Cardiac fibroblast (primary cell): ENCODE measurements at places on chromosomes 2 and 18.

- DNase-seq, result no peak
These were observed 1296.0 kb upstream of the ZEB2 start for GRCh38 chr2:145815933-145816332.

- DNase-seq, result peak; percentile 68
These were observed 2.5 kb downstream of the SP100 start for GRCh38 chr2:230418341-230419016.

DNA sequence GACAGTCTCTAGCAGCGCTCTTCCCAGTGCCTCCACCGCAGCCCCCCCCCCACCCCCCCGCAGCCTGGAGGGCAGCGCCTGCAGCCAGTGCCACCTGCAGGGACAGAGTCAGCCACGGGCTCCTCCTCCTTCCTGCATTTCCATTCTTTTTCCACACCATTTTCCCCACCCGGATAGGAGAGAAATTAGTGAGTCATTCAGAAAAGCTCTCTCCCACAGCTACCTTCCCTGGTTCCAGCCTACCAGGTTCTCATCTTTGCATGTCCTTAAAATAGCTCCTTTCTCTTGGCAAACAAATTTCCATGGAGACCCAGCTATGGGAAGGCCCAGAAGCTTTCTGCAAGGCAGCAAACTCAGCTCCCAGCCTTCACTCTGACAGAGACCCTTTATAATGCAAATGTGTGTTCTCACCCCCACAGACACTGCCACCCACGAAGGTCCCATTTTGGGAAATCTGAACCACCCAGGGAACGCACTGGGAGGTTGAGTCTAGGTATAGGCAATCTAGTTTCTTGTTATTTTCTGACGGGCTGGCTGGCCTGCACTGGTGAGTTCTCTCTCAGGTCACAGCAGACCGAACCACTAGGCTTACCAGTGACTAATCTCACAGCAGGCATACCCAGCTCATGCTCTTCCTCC lies 41.8 kb upstream of the ATG16L1 start:
- peak; percentile 51 for DNase-seq

DNA sequence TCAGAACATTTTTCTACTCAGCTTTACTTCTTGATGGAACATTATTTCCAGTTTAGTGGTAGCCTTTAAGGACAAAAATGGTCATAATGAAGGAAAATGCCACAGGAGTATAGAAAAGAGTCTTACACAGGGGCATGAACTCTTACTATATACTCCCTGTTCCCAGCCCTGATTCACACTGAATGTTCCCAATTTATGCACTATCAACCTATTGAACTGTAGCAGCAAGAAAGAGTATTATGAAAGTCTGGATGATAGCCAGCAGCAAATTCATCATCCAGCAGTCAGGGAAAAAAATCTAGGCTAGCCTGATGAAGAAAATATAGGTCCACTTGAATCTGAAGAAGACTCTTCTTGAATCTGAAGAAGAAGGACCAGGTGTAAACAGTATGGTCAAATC lies 1170.3 kb upstream of the CHAC2 start:
- no peak for DNase-seq

DNA sequence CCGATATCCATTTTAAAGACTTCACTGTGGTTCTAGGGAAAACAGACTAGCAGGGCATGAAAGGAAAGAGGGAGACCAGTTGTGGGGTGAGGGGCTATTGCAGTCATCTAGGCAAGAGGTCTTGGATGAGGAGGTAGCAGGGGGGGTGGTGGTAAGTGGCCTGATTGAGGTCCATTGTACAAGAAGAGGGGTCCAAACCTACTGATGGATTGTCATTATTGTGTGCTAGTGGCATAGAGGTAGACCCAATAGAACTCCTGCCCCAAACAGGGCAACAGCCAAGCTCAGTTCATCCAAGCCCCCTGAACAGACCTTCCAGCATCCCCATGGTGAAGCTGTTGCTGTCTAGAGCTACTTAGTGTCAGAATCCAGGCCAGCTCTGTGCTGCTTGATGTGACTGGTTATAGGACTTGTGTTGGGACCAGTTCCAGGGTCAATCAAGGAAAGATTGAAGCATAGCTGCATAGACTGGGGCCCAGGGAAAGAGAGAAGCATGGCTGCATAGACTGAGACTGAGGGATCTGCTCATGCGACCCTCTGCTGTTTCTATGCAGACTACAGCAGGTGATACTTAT lies 7.0 kb downstream of the ASAP2 start:
- DNase-seq, result no peak

- DNase-seq, result peak; percentile 35
These were observed 176.1 kb upstream of the TNP1 start for GRCh38 chr2:217035967-217036366.

DNA sequence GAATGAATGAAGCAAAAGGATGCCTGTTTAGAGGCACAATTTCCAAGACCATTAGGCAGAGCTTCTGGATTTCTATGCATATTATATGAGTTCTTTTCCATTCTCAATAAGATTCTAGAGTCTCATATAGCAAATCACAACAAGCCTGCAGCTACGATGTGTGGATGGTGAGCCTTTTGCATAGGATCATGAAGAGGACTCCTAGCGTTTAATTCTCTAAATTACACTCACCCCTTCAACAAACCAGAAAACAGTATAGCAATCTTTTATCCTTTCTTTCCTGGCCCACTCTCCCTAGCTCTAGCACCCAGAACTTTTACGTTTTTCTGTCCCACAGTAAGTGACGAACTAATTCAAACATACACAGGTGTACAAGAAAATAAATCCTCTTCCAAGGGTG lies 293.1 kb upstream of the KLHL29 start:
- DNase-seq, result no peak

GRCh38 chr2:237251986-237252385 lies 162.0 kb downstream of the COL6A3 start:
- no peak for DNase-seq

DNA sequence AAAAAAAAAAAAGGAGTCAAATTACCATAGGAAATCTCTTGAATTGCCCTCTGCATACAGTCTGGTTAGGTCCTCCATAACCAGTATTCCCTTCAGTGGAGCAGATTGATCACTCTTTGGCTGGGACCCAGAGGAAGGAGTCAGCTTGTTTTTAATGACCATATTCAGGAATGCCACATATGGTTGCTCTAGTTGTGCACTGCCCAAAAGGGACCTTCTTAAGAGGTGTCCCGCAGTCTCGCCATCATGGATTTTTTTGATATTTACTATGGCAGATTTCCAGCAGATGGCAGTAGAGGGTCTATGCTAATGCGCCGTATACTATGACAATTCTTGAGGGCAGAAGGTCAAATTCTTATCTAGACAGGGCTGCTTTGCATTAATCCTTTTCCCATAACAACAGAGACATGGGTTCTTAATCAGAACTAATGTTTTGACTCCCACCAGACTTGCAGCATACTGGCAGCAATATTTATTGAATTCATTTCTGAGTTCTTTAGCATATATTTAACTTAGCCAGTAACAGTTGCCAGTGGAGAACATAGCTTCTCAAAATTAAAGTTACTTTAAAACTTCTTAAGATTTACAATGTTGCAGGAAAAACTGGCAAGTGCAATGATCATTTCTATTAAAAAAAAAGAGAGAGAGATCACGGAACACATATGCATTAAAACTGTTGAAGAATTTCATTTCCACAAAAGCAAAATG lies 31.8 kb upstream of the INPP4A start:
- peak; percentile 73 for DNase-seq

GRCh38 chr18:48806551-48807261 lies 144.1 kb downstream of the SMAD7 start:
- DNase-seq, result no peak

GRCh38 chr2:145635706-145636427 lies 1115.9 kb upstream of the ZEB2 start:
- DNase-seq, result no peak

- no peak for DNase-seq
These were observed 69.1 kb upstream of the KCNE4 start for GRCh38 chr2:222982909-222983265.

DNA sequence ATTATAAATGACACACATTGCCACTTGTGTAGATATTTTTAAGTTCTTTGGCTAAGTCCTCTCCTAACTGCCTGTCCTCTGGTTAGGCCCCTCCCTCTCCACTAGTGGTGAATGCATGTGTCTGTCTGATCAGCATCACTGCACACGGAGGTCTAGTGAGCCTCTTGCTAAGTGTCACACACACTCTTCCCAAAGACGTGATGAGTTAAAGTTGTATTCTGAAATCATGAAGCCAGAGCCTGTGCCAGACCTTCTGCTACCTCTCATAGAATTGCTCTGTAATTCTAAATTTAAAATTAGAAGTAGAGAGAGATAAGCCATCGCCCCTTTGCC lies 41.3 kb downstream of the RALB start:
- no peak for DNase-seq

GRCh38 chr2:153519257-153519875 lies 40.8 kb upstream of the RPRM start:
- DNase-seq, result peak; percentile 66

GRCh38 chr2:152347076-152347475 lies 12.1 kb downstream of the FMNL2 start:
- DNase-seq, result peak; percentile 80

GRCh38 chr2:23681356-23682140 lies 245.4 kb downstream of the ATAD2B start:
- no peak for DNase-seq

GRCh38 chr2:239089884-239090283 lies 242.0 kb downstream of the TWIST2 start:
- no peak for DNase-seq

DNA sequence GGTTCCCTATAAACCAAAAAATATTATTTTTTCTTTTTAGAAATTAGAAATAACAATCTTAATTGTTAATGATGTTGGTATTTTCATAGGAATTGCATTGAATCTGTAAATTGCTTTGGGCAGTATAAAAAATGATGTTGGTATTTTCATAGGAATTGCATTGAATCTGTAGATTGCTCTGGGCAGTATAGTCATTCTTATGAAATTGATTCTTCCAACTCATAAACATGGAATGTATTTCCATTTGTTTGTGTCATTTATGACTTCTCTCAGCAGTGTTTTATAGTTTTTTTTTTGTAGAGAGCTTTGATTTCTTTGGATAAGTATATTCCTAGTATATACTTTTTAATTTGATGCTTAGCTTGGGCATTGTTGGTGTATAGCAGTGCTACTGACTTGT lies 82.0 kb upstream of the NT5C1B start:
- DNase-seq, result no peak

- DNase-seq, result no peak
These were observed 145.3 kb downstream of the SP3 start for GRCh38 chr2:173819852-173820251.

DNA sequence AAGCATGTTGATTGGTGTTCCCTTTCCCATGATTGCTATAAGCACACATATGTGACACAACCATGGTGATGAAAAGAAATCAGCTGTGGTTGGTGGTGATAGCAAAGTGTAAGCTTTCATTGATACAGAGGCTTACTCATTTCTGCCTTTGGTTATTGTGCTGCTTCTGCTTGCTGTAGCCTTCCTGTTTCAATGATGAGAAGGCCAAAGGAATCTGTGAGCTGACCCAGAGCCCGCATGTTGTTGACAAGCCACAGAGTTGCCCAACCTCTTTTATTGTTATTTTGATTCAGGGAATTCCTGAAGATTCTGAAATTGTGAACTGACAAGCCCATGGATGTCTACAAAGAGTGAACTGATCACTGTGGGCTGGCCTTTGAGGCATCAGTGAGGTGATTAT lies 164.4 kb downstream of the TMEFF2 start:
- DNase-seq, result peak; percentile 46

DNA sequence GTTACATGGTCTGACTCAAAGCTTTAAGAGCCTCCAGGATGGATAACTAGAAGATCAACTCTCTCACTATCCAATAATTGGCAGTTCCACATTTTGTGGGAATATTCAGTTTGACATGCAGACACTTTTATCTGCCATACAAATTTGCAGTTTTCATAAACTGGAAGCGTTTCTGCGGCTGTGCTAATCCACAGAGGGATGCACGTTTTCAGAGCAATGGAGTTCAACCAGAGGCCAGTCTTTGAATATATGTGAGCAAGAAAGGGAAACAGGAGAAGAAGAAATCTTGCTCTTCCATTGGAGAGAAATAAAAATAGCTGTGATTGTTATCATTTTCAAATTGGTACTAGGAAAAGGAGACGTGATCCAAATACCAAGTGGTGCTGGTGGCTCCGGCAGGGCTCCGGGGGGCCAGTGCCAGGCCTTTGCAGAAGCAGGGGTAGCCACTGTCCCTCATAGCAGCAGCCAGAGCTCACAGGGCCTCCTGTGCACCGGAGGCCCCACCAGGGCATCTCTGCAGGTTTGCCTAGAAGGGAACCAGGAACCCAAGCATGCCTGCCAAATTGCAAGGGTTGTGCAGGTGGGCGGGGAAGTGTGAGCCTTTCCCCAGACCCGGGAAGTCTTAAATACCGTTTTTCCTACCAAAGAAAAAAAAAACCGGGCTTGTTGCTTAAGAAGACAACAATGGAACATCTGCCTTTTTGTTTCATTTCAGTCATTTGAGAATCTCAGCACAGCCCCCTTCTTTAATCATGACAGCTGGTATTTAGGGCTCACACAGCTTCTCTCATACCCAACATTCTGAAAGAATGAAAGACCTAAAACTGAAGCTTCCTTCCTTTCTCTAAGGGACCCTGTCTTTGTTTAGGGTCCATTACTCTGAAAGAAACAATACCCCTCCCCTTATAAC lies 791.1 kb upstream of the SOX11 start:
- no peak for DNase-seq

DNA sequence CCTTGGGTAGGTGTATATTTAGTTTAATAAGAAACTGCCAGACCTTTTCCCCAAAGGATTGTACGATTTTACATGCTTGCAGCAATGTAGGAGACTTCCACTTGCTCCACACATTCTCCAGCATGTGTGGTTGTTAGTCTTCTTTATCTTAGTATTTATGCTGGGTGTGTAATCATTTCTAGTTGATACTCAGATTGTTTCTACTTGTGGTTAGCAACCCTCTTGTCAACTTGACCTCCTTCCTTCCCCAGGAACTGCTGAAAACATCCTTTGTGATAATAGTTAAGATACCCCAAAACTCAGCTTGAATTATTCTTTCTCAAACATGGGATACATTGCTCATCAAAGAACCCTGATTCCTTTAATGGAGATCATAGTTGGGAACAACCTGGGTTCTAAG lies 37.2 kb upstream of the CYBRD1 start:
- no peak for DNase-seq

GRCh38 chr2:42498497-42498896 lies 4.7 kb upstream of the KCNG3 start:
- DNase-seq, result no peak

DNA sequence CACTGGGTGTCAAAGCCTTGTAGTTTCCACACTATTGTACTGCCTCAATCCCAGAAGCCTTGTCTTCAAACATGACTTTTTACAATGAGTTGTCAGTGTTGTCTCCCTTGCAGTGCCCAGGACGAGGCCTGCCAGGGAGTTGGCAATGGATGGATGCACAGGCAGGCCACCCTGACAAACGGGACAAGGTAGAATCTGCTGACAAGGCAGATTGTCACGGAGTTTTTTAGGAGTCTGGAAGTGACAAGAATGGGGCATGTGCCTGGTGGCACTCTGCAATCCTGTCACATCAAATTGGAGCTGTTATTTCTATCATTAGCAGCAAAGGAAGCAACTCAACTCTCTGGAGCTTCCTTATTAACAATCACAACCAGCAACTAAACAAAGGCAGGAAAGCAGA lies 25.2 kb upstream of the GPR39 start:
- DNase-seq, result no peak

- peak; percentile 48 for DNase-seq
These were observed 39.5 kb upstream of the TFPI start for GRCh38 chr2:187593697-187594096.

- DNase-seq, result peak; percentile 58
These were observed 35.8 kb downstream of the CIB4 start for GRCh38 chr2:26605195-26605998.

GRCh38 chr2:179125404-179125803 lies 75.5 kb upstream of the CCDC141 start:
- DNase-seq, result no peak

GRCh38 chr18:63189041-63189440 lies 130.5 kb downstream of the BCL2 start:
- no peak for DNase-seq

- peak; percentile 34 for DNase-seq
These were observed 300.0 kb upstream of the PIK3C3 start for GRCh38 chr18:41655074-41655473.
